ENCODE measurements at places on chromosomes 16 and 17.
A peak's percentile ranks its signal among the peaks of the same experiment; 100 is the strongest.

- DNase-seq: no peak
These were observed 82.6 kb downstream of the CDK5R1 start for GRCh38 chr17:32569171-32570080.

GRCh38 chr16:50193594-50193993, 40.5 kb downstream of the TENT4B start:
- DNase-seq: no peak

- no peak for DNase-seq
These were observed 529.0 kb upstream of the CDH5 start for GRCh38 chr16:65837464-65837863.

DNA sequence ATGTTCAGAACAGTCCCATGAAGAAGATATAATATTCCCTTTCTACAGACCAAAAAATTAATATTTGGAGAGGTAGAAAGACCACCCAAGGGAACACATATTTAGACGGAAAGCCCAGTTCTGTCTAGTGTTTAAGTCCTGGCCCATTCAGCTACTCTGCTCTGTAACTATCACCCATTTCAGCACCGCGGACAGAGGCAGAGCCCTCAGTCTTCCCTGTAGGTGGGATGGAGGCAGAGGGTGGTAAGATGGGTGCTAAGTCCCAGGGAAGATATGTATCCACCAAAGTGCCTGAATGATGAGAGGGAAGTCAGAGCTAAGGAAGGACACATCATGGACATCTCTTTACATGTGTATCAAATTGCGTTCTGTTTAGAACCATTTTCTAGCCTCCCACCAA, 27.8 kb upstream of the C16orf78 start:
- no peak for DNase-seq

GRCh38 chr16:54284319-54284930, 2.2 kb downstream of the IRX3 start:
- DNase-seq: peak; percentile 18

GRCh38 chr17:38419508-38419981, 8.7 kb upstream of the ARHGAP23 start:
- no peak for DNase-seq

GRCh38 chr16:3698941-3699340, 18.4 kb downstream of the TRAP1 start:
- DNase-seq: no peak

- DNase-seq: no peak
These were observed 6.9 kb downstream of the ALYREF start for GRCh38 chr17:81884520-81884919.

- peak; percentile 68 for DNase-seq
These were observed 26.9 kb upstream of the SUPT4H1 start for GRCh38 chr17:58378733-58379510.
